GM12865 (cell line): ENCODE measurements at places on chromosomes 1 and 21.

GRCh38 chr21:43687566-43688399 is 28.4 kb downstream of the RRP1B start:
- no peak for DNase-seq

GRCh38 chr21:45531393-45532215 is 10.6 kb downstream of the SLC19A1 start:
- DNase-seq: no peak

DNA sequence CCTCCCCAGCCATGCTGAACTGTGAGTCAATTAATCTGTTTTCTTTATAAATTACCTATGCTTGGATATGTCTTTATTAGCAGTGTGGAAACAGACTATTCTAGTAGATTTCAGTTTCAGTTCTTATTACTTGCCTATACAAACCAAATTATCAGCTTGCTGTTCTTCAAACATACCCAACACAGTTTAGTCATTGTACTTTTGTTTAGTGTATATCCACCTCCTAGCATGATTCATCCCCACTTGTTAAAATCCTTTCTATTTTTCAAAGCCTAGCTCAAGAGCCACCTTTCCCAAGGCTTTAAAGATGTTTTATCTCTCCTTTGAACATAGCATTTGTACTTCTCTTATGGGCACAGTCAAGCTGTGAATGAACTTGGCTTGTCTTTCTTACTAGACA is 195.6 kb upstream of the ZRANB2 start:
- no peak for DNase-seq

GRCh38 chr1:201718346-201719202 is 110.4 kb upstream of the IPO9 start:
- DNase-seq: peak; percentile 23
